ENCODE measurements at places on chromosomes 6 and 20.

DNA sequence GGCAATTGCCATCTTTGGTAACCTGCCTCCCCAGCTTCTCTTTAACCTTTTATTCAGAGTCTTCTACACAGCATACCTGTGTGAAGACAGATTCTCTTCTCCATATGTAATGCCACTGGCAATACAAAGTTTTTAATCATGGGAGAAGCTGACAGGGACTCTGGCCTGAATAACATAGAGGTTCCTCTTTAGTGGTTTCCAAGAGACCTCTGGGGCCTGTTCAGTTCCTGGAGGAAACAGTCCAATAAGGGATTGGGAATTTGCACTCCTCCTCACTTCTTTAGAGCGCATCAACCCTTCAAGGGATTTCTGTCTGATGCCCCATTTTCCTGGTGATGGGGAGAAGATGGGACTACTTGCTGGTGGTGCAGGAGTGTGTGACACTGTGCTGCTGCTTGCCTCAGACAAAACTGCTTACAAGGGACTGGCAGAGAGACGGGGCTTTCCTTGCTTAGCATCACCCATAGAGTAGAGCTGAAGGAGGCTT lies 1.4 kb downstream of the RIMS1 start:
- no peak for DNase-seq

GRCh38 chr20:38032585-38033329 lies 499 bp downstream of the TTI1 start:
- DNase-seq: peak; percentile 23

DNA sequence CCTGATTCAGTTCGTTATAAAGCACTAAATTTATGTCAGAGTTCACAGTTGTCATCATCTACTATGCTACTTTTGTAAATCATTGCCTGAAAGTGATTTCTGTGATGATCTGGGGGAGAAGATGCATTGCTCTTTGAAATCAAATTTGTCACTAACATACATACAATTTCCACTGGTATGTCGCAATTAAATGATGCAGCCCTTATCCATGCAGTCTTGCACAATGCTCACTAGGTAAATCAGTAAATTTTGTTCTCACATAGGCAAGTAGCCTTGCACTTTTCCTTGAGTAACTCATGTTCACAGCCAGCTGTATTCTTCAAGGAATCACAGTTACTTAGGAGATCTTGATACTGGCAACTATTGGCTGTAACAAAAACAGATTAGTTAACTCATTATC lies 20.8 kb downstream of the CRISP2 start:
- no peak for DNase-seq

GRCh38 chr6:10402648-10403311 lies 12.1 kb downstream of the TFAP2A start:
- DNase-seq: no peak

GRCh38 chr6:36028877-36029324 lies 1.3 kb downstream of the MAPK14 start:
- DNase-seq: peak; percentile 56

DNA sequence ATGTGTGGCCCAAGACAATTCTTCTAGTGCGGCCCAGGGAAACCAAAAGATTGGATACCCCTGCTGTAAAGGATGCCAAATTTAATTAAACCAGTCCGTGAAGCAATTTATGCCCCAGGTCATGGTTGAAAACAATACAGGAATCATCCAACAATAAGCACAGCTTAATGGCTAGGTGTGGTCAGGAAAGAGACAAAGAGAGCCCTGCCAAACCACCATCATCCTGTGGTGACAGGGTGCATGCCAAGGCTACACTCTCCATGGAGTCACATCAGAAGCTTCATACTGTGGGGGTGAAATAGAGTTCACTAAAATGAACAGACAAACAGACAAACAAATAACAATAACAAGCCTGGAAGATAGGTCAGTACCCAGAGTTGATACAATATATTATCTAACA lies 62.7 kb downstream of the DZANK1 start:
- no peak for DNase-seq

GRCh38 chr6:53062169-53062539 lies 3.0 kb upstream of the FBXO9 start:
- peak; percentile 41 for DNase-seq

DNA sequence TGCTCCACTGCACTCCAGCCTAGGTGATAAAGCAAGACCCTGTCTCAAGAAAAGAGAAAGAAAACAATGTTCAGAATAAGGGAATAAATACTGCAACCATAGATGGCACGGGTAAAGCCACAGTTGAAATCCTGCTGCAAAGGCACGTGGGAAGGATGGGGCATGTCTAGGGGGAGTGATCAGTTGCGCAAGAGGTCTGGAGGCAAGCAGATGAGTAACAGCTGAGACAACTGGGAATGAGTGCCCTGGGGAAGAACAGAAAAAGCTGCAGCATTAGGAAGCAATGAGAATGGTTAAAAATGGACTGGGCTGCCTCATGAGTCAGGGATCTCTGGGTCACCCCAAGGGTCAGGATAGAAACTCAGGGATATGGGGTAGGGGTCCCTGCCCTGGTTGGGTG lies 96.3 kb downstream of the GMPR start:
- no peak for DNase-seq

- DNase-seq: no peak
These were observed 74.0 kb upstream of the CST7 start for GRCh38 chr20:24875078-24875477.

GRCh38 chr20:49310705-49311104 lies 32.8 kb upstream of the ZNFX1 start:
- DNase-seq: no peak

DNA sequence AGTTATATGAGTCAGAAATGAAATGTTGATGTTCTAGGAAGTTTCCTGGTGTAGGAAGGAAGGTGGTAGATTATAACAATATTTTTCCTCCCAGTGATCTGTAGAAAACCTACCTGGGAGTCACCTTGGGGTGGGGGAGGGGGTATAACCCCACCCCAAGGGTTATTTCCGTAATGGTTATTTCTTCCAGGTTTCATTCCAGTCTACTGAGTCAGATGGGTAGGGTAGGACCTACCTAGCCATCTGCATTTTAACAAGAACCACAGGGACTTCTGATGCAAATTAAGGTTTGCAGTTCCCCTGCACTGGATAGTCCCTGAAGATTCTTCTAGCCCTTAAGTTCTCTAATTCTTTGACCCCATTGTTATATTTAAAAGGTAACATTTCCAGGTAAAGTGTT lies 88.9 kb downstream of the ARMC2 start:
- no peak for DNase-seq

- no peak for DNase-seq
These were observed 815.7 kb downstream of the QKI start for GRCh38 chr6:164230259-164230658.

DNA sequence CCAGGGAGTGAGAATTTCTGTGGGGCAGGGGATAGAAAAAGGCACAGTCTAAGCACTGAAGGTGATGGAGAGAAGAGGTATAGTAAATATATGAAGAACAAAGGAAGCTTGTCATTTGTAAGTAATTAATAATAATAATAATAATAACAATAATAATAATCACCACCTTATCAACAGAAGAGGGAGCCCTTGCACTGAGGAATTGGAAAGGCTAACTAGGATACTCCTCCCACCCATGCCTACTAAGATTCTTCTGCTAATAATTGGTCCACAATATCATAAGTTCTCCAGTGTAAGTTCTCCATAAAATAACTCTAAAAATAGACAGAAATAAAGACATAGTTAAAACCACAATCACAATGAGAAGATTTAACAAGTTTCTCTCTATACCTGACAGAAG lies 912 bp upstream of the OR12D3 start:
- DNase-seq: no peak

- DNase-seq: no peak
These were observed 177.0 kb downstream of the ARID1B start for GRCh38 chr6:156954191-156954590.

GRCh38 chr20:7308163-7308562 lies 540.7 kb downstream of the BMP2 start:
- no peak for DNase-seq

- DNase-seq: no peak
These were observed 60.6 kb upstream of the MDGA1 start for GRCh38 chr6:37758234-37758633.

- DNase-seq: no peak
These were observed 944.8 kb upstream of the CITED2 start for GRCh38 chr6:140319209-140319608.

- peak; percentile 84 for DNase-seq
These were observed 8.0 kb downstream of the TP53RK start for GRCh38 chr20:46681032-46681854.

GRCh38 chr6:112021691-112022310 lies 32.1 kb upstream of the CCN6 start:
- DNase-seq: no peak

DNA sequence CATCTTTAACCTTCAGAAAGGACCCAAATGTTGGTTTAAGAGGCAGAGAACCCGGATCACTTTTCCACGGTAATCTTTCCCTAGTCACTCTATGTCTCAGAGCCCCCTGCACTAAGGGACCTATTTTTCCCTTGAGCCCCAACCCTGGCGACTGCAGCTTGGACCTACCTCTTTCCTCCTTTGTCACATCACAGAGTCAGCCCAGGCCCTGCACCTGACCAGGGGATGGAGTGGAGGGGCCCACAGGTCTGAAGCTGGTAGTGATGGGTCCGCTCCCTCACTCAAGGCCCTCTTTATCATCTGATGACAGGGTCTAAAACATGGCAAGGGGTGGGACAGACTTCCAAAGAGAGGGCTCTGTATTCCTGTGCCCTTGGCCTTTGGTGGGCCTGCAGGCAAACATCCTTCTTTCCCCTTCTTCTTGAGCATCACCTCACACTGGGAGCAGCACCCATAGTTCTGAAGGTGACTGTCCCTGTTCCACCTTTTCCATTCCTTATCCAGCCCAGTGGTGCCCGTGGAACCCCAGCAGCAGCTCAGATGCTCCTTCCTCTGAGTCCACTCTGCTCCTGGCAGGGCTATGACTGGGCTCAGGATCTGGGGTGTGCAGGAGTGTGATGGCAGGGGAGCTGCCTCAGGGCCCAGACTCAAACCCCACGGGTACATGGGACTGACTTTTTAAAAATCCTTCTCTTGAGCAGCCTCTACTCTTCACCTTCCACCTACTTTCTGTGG lies 6.3 kb downstream of the RAET1L start:
- no peak for DNase-seq

GRCh38 chr6:56727097-56727850 lies 84.6 kb upstream of the DST start:
- no peak for DNase-seq

GRCh38 chr6:17622144-17622543 lies 22.0 kb downstream of the FAM8A1 start:
- DNase-seq: no peak

- DNase-seq: peak; percentile 58
These were observed 75.1 kb upstream of the SCGN start for GRCh38 chr6:25576919-25577318.

DNA sequence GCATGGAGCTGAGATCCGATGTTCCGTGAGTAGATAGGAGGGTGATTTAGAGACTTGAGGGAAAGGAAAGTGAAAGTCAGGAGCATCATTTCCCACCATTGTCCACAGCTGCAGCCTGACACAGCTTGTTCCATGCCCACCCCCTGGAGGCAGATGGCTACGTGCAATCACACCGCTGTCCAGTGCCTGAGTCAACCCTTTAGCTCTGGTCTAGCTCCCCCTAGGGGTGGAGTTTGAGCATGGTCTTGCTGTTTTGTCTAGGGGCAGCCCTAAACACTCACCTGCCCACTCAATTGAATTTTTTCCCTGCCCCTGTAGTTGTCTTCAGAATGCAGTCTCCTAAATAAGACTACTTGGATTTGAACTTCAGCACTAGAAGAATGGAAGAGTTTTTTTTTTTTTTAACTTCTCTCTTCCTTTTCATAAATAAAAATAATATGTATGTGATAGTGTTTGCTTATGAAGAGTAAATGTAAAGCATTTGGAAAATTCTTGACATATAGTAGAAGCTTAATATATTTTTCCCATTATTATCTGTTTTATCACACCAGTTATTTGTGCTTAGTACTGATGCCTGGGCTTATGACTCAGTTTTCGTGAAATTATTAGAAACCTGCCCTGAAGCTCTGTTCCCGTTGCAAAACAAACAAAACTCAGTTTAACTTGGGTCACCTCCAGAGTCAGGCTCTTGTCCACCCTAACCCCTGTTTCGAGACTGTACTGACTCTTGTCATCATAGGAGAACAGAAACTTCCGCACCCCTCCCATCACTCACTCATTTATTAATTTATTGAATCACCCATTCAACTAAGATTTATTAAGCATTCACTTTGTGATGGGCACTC lies 814.8 kb downstream of the MAFB start:
- peak; percentile 77 for DNase-seq

DNA sequence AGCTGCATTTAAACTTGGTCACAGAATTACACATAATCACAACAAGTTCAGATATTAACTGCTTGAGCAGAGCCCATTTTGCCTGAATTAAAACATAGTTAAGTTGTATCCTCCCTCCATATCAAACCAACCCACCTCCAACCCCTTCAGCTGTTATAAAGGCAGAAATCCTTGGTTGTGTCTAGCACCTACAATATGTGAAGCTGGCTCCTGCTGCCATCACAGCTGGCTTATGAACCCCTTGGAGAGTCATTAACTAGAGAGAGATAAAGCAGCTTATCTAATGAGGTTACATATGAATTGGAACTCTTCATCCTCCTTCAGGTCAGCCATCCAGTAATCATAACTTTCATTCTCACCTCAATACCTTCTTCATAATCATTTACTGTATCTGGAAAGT lies 101.8 kb downstream of the EPHA7 start:
- no peak for DNase-seq

- no peak for DNase-seq
These were observed 387.1 kb upstream of the JARID2 start for GRCh38 chr6:14858808-14859207.

DNA sequence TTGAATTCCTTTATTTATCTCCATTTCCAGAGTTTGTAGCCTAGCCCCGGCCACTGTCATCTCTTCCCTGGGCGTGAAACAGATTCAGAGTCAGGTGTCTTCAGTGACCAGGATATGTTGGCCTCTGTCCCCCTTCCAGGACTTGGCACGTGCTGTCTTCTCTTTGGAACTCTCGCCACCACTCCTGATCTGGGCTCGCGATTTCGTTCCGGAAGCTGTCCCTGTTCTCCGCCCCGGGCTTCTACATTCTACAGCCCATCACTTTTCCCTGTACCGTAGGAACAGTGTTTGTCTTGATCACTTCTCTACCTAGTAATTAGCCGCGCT lies 739 bp downstream of the GSS start:
- no peak for DNase-seq

DNA sequence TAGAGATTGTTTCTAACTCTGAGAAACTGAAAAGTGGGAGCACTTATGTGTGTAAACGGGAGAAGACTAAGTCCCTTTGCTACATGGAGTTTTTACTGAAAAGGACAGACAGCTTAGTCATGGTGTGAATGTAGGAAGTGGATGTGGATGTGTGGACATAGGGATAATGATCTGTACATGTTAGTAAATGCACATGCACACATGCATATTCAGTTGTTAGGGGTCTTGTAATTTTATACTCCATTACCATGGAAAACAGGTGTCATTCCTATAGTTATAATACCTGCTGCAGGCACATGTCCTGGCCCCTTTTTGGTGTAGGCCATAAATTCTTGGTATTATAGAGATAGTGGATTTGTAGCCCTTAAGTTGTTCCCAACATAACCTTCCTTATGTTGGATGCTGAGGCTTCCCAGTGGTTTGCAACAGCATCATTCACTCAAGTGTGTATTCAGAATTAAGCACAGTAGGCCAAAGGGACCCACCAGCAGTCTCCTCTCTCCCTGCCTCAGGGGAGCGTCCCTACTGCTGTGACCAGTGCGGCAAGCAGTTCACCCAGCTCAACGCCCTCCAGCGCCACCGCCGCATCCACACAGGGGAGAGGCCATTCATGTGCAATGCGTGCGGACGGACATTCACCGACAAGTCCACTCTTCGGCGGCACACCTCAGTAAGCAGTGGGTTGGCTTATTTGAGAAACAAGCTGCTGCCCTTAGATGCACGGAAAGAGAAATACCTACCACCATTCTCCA lies 7.3 kb downstream of the GZF1 start:
- DNase-seq: no peak

GRCh38 chr6:89803271-89803670 lies 16.3 kb downstream of the MDN1 start:
- DNase-seq: no peak

All from pons (tissue), 1 donor.